ENCODE measurements at places on chromosomes 1 and 21.

GRCh38 chr1:54998677-54999076 is at the start of gene BSND:
Gene BSND, plus strand, starts transcription at chr1:54998933. Its CDS starts 254 bp downstream, at chr1:54999187.
- peak; percentile 64 for DNase-seq

DNA sequence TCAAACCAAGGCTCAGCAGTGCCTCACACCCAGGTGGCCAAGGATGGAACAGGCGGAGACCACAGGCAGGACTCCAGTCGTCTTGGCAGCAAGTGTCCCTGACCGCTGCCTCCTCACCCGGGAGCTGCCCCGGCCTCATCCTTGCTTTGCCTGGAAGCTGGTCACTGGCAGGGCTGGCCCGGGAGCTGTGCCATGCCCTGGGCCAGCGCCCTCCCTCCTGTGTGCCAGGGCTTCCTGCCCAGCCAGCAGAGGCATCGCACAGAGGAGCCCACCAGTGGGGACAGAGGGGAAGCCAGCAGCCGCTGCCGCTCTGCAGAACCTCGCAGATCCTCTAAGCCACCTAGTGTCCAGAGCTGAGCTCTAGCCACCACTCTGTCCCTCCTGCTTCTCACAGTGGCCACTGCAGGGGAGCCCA is 7.8 kb downstream of the CASZ1 start:
- no peak for DNase-seq

DNA sequence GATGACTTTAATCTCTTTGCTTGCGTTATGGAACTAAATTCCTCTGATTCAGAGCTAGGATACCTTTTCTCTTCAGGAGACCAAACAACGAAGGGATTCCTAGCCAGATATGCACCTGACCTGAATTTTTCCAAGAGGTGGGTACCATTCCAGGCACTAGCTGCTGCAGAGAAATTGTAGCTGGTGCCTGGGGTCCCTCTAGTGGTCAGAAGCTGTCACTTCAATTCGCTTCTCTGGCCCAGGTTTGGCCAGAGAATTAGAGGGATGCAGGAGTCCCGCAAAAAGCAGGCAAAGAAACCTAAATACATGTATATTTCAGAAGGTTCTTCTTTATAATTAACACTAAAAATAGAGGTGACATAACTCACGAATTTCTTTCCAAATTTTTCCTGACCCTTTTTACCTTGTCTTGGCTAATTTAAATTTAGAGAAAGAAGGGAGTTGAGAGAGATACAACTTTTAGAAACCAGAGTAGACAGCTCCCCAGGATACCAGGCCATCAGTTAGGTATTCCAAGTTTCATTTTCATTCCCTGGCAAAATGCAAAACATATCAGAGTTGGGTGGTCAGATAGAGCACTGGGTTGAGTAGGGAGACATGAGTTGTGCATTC is 9.6 kb downstream of the ACKR1 start:
- peak; percentile 28 for DNase-seq

DNA sequence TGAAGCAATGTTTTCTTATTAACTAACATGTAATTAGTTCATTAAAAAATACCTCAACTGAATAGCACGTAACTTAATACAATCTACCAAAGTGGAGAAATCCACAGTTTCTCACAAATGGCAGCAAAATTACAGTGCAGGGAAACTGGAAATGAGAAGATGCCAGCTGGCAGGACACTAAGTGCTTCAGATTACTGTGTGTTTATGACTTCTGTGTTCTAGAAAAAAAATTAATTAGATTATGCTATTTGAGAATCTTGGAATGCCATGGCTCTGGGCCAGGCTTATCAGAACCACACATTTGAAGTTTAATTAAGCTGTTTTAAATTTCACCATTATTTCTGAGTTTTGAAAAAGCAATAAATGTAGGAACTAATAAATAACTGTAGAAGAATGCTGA is 357.6 kb downstream of the TGFB2 start:
- DNase-seq, result no peak

DNA sequence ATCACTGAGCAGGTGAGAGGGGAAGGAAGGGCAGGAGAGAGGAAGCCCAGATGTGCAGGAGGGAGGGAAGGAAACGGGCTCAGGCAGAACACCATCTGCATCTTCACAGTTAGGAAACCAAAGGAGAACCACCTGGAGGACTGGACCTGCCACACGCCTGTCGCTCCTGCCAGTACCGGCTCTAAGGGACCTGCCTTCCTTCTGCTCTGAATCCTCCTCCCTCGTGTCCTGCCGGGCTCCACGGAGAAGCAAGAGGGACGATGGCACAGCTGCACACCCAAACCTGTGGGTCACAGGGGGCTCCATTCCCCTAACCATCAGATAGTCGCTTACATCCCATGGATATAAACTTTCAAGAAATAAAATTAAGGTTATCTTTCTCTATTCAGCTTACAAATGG is 56.1 kb downstream of the TOR1AIP2 start:
- DNase-seq, result no peak

DNA sequence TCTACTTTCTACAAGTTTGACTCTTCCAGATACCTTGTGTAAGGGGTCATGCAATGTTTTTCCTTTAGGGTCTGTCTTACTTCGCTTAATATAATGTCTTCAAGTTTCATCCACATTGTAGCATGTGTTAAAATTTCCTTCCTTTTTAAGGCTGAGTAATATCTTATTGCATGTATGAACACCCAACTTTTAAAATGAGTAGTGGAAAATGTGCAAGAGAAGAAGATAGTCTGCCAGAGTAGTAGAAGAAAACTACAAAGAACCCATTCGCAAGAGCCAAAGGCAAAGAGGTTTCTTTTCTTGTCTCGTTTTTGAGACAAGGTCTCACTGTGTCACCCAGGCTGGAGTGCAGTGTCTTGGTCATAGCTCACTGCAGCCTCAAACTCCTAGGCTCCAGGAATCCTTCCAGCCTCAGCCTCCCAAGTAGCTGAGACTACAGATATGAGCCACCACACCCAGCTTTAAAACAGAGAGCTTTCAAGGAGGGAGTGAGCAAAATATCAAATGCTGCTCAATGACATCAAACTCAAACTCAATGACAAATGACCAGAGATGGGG is 9.4 kb downstream of the IL23R start:
- no peak for DNase-seq

DNA sequence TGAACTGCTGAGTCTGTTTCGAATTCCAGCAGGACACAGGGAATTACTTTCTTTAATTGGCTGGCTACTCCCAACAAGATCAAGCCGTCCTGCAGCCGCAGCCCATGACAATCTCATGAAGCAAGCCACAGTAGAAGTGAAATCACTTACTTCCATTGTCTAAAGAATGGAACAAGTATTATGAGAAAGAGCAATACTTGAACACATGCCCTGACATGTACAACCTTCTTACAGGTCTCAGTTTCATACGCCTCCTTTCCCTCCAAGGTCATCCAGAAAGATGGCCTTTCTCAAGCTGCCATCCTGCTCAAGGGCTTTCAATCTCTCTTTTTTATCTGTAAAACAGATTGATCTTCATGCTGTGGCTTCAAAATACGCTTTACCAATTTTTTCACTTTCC is 85.1 kb downstream of the PCSK9 start:
- no peak for DNase-seq

DNA sequence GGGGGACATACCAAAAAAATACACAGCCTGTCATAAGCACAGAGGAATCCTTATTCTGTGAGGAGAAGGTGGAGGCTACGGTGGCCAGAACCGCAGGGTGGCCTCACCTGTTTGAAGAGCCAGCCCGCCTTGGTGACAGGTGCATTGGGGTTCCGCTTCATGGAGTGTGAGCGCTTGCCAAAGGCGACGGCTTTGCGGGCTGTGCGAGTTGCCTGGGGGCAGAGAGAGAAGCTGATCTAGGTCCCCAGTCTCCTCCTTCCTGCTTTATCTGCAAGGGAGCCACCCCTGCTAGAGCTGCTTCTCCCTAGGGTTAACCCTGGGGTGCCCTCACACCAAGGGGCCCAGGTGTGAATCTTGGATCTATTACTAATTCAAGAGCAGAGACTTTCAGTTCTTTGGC is 54.3 kb upstream of the GOLT1A start:
- no peak for DNase-seq

DNA sequence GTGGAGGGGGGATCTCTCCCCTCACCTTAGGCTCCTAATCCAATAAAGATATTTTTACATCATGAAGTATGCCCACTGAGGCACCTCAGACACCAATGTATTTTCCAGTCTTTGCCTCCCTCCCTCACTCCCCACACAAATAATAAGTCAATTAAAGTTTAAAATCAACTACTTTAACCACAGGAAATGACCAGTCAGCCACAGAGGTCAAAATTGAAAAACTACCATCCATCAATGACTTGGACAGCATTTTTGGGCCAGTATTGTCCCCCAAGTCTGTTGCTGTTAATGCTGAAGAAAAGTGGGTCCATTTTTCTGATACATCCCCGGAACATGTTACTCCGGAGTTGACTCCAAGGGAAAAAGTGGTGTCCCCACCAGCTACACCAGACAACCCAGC is 70.6 kb upstream of the DYNLT5 start:
- DNase-seq, result no peak

- DNase-seq, result no peak
Observed at GRCh38 chr1:231613419-231614349, 12.9 kb upstream of the DISC1 start.

GRCh38 chr1:180927841-180928240 is 15.1 kb downstream of the KIAA1614 start:
- DNase-seq, result peak; percentile 44

DNA sequence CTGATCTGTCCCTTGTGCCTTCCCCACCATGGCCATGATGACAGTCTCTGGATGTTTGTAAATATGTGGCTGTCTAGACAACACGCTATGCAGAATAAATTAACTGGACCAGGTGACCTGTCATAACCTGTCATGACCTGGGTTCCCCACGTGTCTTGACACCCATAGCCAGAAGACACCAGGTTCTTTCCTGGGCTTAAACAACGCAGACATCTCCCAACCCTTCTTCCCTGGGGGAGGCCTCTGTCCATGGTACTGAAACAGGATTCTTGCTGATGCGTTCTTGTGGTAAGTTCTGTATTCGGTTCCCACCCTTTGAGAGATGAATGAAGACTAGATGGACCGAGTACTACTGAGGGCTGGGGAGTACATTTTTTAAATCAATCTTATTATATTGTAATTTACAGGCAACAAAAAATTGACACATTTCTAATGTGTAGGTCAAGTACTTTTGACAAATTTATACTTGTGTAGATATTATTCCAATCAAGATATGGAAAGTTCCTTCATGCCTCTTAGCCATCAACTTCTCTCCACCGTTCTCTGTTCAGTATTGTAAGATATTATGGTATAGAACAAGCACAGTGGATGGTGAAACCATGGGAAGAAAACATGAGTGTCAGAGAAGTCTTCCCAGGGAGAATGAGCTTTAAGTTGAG is 738.8 kb downstream of the PTPRU start:
- no peak for DNase-seq

DNA sequence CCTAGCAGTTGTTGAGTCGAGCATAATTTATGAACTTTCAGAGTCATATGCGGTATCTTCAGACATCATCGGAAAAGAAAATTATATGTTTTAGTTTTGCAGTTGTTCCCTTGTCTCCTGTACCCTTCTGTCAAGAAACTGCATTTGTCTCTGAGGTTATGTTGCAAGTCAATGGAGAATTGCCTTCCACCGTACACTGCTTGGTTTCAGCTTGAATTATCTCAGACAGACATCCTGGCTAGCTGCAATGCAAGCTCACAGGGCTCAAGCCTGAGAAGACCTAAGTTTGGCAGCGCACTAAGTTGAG is 156.0 kb downstream of the NFIA start:
- no peak for DNase-seq

- no peak for DNase-seq
Observed at GRCh38 chr1:35773711-35774110, 3.9 kb upstream of the CLSPN start.

DNA sequence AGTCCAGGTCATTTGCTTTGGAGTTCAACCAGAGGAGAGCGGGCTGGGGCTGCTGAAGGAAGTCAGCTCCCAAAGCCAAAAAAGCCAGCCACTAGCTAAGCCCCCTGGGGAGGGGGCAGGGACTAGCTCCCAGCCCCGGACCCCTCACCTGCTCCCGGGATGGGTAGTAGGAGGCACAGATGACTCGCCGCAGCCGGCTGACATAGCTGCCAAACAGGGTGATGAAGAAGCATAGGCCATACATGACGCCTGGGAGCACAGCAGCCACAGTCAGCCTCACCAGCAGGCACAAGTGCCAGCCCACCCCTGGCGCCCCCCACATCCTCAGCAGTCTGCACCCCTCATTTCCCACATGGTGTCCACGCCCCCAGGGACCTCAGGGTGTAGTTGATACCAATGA is 7.4 kb downstream of the DCST2 start:
- no peak for DNase-seq

- DNase-seq, result no peak
Observed at GRCh38 chr1:32266921-32267591, 16.0 kb downstream of the LCK start.

DNA sequence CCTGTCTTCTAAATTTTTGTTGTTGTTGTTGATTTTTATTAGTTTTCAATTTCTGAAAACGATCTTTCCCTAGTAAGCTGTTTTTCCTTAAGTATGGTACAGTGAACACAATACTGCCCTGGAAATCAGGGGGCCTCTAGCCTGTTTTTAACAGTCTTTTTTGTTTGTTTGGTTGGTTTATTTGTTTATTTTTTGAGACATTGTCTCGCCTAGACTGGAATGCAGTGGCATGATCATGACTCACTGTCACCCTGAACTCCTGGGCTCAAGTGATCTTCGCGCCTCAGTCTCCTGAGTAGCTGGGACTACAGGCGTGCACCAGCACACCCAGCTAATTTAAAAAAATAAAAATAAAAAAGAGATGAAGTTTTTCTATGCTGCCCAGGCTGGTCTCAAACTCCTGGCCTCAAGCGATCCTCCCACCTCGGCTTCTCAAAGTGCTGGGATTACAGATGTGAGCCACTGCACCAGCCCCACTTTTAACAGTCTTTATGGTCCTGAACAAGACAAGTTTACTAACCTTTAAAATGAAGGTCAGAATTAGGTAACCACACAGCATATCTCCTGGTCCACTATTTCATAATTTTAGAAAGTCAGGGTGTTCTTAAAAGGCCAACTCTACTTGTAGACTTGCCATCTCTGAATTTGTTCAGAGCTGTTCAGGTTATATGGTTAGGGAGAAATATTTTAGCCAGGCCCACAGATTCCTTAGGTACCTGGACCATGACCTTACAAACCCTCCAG is 35.4 kb downstream of the TBCE start:
- no peak for DNase-seq

DNA sequence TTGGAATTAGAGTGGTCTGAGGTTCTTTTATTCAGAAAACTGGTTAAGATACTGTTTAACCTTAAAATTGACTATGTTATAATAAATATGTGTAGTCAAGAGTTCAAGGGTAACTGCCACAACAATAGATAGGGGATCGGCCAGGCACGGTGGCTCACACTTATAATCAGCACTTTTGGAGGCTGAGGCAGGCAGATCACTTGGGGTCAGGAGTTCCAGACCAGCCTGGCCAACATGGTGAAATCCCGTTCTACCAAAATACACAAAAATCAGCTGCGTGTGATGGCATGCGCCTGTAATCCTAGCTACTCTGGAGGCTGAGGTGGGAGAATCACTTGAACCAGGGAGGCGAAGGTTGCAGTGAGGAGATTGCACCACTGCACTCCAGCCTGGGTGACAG is 39.5 kb downstream of the PDC start:
- no peak for DNase-seq

GRCh38 chr21:16421007-16421406 is 691.2 kb downstream of the USP25 start:
- no peak for DNase-seq

Measured in SHP77 (cell line).